Cardiac fibroblast (primary cell): ENCODE measurements at places on chromosomes 11 and 22.

GRCh38 chr11:85582111-85582510 lies 45.0 kb downstream of the DLG2 start:
- no peak for DNase-seq

DNA sequence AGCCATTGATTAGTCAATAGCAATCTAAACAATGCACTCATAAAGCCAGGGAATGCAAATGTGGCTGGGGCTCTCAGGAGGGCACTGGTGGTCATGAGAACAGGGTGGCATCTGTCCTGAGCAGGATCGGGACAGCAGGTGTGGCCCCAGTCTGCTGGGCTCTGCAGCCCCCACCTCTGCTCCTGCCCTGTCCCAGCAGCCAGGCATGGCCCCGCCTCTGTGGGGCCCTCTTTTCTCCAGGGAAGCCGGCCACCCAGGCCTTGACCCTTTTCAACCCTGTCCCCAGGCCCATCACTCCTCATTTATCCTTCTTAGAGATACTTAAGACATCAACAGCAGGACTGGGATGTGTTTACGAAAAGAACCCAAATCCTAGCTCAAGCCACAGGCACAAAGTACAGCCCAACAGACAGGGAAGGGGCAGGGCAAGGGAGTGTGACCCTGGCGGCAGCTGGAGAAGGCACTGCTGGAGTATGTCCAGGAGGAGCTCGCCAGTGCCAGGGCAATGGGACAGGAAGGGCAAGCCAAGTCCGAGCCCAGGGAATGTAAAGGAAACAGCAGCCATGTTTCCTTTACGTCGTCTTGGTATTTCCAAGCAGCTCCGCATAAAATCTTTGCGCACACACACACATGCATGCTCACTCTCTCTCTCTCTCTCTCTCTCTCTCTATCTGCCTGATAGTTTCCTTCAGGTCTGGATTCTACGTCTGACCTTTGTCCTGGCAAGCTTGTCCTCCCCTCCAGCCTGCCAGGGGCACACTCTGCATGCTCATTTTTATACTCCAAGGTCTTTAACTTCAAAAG lies 59.9 kb downstream of the DGCR2 start:
- no peak for DNase-seq

DNA sequence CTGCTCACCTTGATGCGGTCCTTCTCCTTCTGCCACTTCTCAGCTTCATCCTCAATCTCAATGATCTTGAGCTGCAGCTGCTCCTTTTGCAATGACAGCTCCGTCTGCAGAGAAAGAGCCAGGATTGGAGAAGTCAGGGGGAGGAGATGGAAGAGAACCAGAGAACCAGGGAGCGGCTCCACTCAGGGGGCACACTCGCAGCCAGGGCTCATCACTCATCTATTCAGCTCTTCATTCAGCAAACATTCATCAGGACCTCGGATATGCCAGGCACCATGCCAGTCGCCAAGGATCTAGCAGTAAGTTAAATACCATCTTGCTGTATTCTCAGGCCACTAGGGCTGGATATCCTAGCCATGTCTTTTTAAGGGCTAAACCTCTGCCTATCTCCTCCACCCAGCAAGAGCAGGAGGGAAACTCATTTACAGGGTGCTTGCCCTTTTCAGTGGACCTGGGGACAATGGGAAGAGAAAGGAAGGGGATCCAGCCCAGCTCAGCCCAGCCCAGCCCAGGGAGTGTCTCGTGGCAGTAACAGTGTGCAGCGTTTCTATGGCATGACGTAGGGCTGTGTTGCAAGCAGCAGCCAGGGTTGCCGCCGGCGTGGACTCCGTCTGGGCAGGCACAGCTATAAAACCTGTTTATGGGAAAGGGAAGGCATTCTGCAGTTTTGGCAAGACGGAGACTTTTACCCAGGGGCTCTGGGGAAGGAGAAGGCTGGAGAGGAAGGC lies 9.4 kb downstream of the TRIM29 start:
- DNase-seq, result peak; percentile 2

- no peak for DNase-seq
These were observed 14.3 kb downstream of the MFNG start for GRCh38 chr22:37471727-37472417.

- DNase-seq, result no peak
These were observed 37.0 kb downstream of the BCL2L13 start for GRCh38 chr22:17675584-17675983.

GRCh38 chr11:13098616-13099289 lies 89.6 kb downstream of the RASSF10 start:
- DNase-seq, result no peak

- no peak for DNase-seq
These were observed 44.0 kb downstream of the RPUSD4 start for GRCh38 chr11:126167488-126167887.

- DNase-seq, result no peak
These were observed 88.5 kb upstream of the SYT13 start for GRCh38 chr11:45374653-45375059.

GRCh38 chr11:114237321-114238280 lies 58.6 kb upstream of the NNMT start:
- peak; percentile 60 for DNase-seq
